ENCODE measurements at places on chromosomes 1 and 21.

DNA sequence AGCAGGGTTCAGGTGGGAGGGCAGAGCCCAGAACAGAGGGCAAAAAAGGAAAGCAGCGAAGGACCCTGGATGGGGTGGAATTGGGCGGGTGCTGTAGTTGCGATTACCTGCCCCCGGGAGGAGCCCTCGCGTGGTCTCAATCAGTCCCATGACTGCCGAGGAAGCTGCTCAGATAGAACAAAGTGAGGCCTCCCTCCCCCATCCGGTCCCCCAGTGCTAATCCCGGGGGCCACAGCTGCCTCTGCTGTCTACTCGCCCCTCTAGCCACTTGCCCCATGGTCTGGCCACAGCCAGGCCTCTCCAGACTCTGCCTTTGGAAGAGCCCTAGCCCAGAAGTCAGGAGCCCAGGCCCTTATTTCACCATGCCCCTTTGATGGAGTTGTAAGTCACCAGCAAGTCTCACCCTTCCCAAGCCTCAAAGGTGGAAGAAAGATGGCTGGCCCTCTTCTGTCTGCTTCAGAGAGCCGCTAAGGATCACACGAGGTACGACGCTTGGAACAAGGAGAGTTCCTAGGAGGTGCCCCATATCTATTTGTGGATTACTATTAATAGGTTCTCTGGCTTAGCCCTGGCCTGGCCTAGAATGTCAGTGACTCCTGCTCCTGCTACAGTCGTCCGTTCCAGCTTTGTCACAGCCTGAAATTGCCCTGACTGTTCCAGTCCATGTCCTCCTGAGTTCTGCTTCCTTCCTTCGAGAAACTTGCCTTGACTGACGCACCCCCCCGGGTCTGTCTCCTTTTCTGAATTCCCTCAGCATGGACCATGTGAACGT is 16.4 kb downstream of the ECHDC2 start:
- no peak for DNase-seq

- no peak for DNase-seq
These were observed 24.8 kb downstream of the ST6GALNAC5 start for GRCh38 chr1:76891931-76892622.

DNA sequence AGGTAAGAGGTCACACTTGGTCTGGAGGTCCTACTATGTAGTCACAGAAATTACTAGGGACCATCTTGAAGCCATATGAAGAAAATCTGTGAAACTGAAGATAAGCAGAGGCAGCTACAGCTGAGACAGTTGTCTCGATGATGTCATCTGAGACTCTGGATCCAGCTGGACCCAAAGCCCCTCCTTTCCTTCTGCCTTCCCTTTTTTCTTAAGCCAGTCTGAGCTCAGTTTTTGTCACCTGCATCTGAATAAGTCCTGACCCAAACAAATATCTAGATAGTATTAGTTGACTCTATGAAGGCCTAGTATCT is 143.3 kb downstream of the ETS2 start:
- no peak for DNase-seq

- no peak for DNase-seq
These were observed 40.0 kb upstream of the PTPRC start for GRCh38 chr1:198598796-198599321.

DNA sequence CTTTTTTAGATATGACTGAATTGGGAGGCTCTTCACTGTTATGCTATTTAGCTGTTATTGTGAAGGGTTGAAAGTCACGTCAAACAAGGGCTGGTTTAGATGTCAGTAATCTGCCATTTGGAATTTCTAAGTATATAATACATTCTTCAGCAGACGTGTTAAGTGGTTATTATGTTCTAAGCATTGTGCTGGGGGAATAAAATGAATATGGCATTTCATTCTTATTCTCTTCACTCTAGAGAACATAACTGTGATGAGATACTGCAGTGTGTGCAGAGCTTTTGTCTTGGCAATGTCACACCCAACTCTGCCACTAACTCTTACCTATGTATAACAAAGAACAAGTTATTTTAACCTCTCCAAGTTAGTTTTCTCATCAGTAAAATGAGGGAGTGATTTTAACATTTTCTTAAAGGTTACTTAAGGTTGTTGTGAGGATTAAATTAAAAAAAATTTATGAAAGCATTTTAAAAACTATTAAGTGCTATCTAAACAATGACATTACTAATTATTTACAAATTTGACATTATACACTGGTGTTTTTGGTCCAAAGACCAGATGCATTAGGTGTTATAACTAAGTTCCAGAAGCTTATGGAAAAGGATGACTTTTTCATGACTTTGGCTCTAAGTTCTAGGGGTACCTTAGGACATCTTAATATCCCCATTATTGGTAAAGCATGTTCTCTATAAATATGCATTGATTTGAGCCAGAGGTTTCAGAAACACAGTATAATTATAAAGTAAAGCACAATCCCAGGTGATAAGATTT is 58.3 kb downstream of the SLC30A7 start:
- no peak for DNase-seq

DNA sequence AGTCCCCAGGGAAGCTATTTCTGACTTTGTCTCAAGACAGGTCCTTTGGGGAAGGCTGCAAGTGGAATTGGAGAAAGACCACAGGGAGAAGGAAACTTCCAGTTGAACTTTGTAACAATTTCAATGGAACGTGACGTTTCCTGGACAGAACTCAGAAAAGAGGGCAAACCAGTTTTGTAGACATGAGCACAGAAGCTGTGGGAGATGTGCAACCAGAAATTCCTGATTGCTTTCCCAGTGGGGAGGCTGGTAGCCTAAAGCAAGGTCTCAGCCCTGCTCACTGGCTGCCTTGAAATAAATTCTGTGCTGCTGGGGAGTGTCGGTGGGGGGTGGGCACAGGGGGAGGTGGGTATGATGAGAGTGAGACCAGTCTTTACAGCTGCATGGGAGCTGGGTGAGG is 1206.7 kb upstream of the ADGRL2 start:
- no peak for DNase-seq

DNA sequence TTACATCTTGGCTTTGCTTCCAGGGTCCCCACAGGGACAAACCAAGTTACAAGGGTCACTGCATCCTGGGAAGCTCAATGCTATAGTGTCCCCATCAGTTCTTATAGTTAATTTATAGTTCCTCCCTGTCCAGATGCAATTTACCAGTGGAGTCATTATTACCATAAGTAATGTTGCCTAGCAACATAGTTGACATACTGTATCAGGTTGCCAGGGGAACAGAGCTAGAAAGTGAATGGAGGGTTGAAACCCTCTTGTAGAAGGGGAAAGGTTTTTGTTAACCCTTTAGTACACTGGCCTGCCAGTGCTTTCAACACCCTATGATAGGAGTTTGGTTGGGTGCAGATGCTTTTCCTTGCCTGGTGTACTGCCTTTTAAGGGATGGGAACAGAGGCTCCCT is 34.3 kb upstream of the TTC4 start:
- DNase-seq, result no peak

- no peak for DNase-seq
These were observed 791 bp upstream of the CFAP298 start for GRCh38 chr21:32612999-32613337.

DNA sequence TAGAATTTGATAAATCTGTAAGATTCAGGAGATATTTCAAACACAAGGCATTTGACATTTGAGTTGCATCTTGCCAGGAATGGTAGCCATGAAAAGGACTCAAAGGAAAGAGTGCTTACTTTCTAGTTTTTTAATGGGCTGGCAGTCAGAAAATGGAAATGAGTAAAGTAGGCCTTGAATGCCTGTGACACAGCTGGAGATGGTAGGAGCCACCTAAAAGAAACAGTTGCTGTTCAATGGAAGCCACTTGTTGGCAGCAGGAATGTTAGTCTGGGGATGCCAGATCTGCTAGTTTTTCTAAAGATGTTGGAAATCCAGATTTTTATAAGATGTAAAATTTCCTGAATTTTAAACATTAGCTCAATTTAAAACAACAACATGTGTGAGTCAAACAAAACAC is 43.6 kb downstream of the CACHD1 start:
- no peak for DNase-seq

DNA sequence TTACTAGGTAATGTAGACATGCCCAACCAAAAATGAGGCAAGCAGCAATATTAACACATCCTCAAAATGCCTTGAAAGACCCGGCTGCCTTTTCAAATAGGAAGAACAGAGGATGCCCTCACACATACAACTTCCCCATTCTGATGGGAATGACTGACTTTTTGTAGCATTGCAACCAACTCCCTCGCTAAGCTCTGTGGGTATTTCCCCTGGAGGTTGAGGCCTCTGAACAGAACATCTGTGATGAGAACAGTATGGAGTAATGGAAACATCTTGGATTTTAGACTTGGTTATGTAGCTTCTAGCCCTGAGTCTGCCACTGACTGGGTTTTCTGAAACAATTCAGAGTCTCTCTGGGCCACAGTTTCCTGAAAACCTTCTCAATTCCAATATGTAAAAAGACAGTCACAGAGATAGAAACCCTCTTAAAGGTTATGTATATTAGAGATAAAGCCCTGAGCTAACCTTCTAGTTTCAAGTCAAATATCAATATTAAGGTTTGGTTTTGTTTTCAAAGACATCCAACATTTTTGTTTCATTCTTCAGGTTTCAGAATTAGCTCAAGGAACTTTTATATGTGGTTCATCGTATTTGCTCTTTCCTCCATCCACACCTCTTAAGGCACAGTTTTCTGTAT is 311.5 kb downstream of the SETD4 start:
- DNase-seq, result no peak

DNA sequence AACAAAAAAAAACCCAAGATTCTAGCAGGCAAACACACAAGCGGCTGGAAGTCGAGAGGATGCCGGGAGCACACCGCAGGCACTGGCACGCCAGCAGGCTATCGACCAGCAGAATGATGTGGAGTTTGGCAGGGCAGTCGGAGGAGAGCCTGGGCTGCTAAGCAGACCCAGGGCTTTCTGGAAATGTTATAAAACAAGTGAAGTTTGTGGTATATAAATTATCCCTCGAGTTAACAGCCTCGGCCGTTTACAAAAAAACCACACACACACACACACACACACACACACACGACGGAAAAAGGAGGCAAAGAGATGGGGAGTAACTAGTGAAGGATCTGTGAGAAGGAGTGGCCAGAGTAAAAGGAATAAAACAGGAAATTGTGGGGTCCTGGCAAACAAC is 87.2 kb upstream of the IVNS1ABP start:
- DNase-seq, result peak; percentile 40

DNA sequence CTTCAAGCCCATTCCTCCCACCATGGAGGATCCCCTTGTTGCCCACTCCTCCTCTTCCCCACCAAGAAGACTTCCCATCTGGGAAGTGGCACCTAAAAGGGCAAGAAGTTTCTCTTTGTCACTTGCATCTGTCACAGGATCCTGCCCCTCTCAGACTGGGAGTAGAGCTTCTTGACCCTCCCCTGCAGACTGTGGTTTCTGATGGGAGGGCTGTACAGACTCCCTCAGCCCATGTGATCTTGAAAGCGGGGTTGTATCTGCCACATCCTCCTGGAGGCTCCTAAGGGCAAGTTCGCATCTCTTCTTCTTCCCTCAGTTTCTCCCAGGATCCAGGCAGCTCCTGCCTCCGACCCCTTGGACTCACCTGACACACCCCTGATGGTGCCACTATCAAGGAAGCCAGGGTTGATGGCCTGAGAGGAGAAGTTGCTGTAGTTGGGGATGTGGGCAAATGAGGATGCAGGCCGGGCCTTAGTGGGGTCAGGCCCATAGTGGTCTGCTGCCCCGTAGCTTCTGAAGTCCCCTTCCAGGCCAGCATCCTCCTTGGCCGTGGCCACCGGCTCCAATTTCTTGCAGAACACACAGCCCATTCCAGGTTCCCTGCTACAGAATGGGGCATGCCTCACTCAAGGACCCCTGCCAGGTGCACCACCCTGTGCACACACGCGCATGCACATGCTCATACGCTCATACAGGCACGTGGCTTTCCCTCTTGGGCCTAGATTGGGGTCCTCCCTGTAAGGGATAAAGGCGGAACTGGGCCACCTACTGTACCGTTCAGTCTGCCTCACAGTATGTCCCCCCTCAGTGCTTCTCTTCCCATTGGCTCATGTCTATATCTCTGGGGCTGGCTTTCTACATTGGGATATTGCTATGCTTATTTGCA is 11.4 kb downstream of the FGR start:
- DNase-seq, result no peak

GRCh38 chr1:204817341-204817740 is 53.3 kb upstream of the NFASC start:
- DNase-seq, result no peak

- no peak for DNase-seq
These were observed 84.5 kb downstream of the CAMK2N1 start for GRCh38 chr1:20401405-20402010.

DNA sequence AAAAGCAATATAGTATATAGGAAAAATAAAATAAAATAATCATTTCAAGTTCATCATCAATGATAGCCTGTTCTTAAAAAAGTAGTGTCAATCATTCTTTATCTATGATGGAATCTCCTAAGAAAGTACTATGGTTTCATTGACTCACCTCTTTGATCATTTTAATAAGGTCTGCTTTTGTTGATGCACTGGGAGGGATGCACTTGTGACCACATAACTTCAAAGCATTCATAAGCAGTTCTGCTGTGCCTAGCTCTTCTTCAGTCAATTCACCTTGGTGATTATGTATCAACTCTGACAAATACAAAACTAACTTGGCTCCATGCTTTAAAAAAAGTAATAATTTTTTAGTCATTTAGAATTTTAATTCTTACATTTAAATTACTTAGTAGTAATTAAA is 84.8 kb upstream of the GNG4 start:
- DNase-seq, result no peak

GRCh38 chr21:26110715-26111114 is 59.9 kb downstream of the APP start:
- no peak for DNase-seq

DNA sequence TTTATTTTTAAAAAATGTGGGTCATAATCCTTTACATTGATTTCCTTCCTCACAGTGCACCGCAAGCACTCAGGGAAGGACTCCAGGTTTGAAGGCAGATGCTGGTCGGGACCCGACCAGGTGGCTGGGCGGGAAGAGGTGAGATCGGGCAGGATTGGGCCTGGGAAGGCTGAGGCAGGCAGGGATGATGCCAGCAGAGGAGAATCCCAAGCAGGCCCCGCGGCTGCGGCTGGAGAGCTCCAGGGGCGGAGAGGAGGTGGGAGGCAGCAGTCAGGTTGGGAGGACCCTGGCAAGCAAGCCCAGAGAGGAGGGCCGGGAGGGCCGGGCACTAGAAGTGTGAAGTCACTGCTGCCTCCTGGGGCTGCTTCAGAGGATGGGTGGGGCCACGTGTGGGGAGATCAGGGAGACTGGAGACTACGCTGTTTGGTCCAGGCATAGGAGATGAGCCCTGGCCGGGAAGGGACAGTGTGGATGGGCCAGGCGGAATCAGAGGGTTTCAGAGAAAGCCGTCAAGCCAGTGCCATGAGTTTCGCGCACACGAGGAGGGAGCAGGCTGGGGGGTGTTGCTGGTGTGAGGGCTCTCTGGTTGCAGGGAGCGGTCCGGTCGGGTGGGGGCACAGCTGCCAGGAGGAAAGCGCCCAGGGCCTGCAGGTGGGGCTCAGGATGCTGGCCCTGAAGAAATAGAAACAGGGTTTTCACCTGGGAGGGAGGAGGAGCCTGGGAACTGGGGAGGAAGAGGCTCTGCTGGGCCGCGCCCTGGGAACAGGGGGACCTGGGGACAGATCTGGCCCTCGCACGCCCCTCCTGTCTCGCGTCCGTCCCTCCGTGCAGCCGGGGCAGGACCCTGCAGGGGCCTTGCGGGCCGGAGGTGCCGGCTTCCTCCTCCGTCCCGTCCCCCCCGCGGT is 888 bp upstream of the COL18A1 start:
- peak; percentile 76 for DNase-seq

- no peak for DNase-seq
These were observed 1.7 kb upstream of the DMRTA2 start for GRCh38 chr1:50424884-50425375.

Measured in tibial artery (tissue), 4 donors.